ENCODE measurements at places on chromosomes 7 and 10.

- no peak for DNase-seq
Measured at GRCh38 chr10:132132421-132132841, 54.3 kb upstream of the DPYSL4 start.

GRCh38 chr7:129948338-129948737, 4.4 kb downstream of the UBE2H start:
- DNase-seq = no peak

DNA sequence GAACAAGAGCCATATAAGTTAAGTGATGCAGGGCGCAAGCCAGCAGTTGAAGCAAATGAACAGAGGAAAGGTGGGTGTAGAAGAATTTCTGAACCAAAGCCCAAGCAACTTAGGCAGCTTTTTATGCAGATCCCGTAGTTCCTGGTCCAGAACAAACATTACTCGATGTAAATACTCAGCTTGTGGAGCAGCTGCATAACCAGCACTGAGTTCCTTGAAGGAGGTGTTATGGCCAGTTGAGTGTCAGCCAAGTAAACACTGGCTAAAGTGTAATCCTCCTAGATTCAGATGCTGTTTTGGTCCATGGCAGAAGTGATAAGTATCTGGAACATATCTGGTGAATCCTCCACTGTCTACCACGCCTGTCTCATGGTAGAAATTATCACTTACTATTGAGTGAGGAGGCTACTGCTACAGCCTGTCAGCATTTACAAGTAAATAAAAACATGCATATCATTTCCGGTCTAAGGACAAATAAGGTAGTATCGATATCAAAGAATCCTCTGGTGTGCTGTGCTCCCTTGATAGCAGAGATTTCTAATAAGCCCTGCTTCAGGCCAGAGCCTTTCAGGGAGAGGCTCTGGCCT, 213.9 kb downstream of the DYNC1I1 start:
- no peak for DNase-seq

DNA sequence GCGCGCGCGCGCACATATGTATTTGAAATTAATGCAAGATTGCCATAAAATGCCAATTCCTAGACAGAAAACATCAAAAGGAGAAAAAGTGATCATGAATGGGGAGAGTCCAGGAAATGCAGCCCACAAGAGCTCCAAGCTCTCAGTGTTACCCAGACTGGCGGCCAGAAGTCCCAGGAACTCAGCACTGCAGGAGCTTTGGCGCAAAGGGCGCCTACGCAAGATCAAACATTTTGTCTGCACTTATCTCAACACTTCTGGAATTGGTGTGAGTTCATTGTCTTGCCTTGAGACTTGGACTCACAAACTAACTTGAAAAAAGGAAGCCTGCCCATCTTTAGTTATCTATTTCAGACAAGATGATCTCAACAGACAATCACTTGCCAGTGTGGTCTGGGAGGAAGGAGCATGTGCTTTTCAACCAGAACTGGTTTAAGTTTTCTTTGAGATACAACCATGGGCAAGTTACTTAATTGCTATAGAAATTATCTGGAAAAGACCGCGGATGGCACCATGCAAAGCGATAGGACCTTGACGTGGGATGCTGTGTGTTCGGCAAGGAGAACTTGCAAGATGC, 77.2 kb downstream of the KIAA1549 start:
- DNase-seq = no peak

- no peak for DNase-seq
Measured at GRCh38 chr7:16779051-16779450, 25.5 kb downstream of the TSPAN13 start.

- no peak for DNase-seq
Measured at GRCh38 chr7:45596665-45597095, 22.5 kb downstream of the ADCY1 start.

- no peak for DNase-seq
Measured at GRCh38 chr7:7731732-7732131, 13.3 kb upstream of the RPA3 start.

DNA sequence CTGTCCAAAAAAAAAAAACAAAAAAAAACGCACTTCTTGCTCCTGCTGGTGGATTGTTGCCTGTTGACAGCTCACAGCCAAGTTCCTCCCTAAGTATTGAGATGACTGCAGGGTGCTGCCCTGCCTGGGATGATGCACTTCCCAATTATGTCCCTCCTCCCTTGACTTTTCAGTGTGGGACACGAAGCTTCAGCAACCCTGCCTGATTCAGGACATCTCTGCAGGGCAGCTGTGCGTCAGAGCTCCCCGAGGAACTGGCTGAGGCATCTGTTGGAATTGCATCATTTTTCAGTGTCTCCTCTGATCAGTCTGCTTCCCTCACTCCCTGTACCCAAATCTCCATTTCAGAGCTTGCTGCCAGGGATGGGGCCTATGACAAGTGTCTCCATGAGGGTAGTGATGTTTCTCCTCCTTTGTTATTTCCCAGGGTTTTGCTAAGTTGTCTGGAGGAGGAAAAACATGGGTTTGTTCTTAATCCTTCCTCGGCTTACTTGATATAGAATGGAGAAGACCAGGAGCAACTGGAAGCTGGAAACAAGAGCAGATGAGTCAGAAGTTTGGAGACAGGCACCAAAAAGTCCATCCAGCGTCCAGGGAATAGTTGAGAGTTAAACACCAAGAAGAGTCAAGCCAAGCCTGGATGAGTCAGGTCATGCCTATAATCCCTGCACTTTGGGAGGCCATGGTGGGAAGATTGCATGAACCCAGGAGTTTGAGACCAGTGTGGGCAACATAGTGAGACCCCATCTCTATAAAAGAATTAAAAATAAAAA, 355.1 kb downstream of the GALNT17 start:
- no peak for DNase-seq

GRCh38 chr10:23367896-23368595, 23.4 kb upstream of the C10orf67 start:
- DNase-seq = no peak

- DNase-seq = no peak
Measured at GRCh38 chr10:12364559-12364958, 15.2 kb downstream of the CAMK1D start.

- no peak for DNase-seq
Measured at GRCh38 chr7:93945756-93946535, 24.4 kb downstream of the GNG11 start.

DNA sequence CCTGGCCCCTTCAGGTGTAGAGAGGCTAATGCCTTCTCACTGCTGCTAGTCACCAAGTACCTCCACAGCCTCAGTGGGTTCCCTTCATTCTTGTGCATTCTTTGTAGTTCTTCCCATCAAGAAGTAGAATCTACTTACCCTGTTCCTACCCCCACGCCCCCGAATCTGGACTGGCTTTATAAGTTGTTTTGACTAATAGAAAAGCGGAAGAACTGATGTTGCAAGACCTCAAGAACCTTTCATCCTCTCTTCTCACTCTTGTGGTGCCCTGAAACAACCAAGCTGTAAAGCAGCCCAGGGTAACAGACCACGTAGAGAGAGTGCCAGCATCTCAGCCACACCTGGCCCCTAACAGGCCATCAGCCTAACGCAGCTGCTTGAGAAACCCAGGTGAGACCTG, 23.2 kb upstream of the LAMB1 start:
- no peak for DNase-seq

DNA sequence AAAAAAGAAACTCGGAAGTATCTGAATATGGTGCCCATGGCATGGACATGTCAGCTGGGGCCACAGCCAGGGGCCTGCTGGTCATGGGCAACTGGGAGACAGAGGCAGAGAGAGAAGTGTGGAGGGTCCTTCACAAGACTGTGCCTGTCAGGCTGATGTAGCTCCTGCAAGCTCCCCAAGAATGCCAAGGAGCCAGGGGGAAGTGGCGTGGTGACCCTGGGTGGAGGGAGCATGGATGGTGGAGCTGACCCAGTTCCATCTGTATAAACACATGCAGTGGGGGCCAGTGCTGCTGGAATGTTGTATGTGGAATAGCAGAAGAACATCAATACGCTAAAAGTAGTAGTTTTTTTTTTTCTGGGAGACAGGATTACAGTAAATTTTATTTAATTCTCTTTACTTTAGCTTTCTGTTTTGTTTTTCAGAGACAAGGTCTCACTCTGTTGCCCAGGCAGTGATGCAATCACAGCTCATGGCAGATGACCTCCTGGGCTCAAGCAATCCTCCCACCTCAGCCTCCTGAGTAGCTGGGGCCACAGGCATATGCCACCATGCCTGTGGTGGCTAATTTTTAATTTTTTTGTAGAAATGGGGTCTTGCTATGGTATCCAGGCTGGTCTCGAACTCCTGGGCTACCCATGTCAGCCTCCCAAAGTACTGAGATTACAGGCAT, 10.5 kb upstream of the ZMIZ2 start:
- no peak for DNase-seq

GRCh38 chr10:14276210-14276609, 54.5 kb downstream of the FRMD4A start:
- DNase-seq = no peak

- DNase-seq = no peak
Measured at GRCh38 chr10:1571587-1572237, 165.6 kb downstream of the ADARB2 start.

DNA sequence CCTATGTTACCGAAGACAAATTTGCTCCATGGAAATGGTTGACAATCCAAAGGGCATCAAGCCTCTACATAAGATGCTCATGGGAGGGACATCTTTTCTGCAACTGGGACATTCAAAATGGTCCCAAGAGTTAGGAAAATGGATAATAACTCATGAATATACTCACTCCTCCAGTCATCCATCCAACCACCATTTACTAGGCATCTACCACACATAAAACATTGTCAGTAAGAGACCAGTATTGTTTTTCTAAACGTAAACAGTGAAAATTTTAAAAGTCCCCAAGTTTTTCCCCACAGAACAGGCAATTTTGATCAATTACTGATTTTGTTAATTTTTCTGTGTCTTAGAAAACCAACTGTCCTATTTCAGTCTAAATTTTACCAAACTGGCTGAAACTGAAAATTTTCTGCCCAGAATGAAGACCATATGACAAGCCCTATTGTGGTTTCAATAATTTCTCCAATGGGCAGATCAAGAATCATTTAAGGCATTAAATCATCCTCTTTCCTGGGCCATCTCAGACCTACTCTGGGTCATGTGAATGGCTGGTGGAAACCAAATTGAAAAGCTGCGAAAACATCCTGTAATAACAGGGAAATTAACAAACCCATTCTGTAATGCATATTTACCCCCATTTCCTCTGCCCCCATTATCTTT, 24.2 kb downstream of the PIK3AP1 start:
- no peak for DNase-seq

GRCh38 chr7:133987582-133987981, 139.6 kb upstream of the LRGUK start:
- DNase-seq = no peak

DNA sequence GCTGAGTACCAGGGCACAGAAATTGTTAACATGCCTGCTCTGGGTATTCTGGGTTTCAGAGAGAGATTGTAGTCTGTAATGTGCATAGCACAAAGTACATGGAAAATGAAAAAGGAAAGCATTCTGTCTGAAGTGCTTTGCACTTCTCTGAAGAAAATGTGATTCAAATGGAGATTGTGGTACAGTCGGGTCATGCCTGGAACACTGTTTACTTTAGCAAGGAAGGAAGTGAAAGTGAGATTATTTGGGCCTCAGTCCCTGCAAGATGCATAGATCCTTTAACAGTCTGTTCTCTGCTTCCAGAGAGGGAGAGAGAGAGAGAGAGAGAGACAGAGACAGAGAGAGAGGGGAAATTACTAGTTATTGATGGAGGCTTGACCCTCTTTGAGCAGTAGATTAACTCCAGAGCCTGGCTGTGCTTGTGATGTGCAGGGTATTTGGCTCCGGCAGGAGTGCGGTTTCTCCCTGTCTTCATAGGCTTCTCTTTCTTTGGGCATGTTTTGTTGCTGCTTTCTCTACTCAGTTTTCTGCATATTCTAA, 5.4 kb downstream of the VWC2 start:
- no peak for DNase-seq

DNA sequence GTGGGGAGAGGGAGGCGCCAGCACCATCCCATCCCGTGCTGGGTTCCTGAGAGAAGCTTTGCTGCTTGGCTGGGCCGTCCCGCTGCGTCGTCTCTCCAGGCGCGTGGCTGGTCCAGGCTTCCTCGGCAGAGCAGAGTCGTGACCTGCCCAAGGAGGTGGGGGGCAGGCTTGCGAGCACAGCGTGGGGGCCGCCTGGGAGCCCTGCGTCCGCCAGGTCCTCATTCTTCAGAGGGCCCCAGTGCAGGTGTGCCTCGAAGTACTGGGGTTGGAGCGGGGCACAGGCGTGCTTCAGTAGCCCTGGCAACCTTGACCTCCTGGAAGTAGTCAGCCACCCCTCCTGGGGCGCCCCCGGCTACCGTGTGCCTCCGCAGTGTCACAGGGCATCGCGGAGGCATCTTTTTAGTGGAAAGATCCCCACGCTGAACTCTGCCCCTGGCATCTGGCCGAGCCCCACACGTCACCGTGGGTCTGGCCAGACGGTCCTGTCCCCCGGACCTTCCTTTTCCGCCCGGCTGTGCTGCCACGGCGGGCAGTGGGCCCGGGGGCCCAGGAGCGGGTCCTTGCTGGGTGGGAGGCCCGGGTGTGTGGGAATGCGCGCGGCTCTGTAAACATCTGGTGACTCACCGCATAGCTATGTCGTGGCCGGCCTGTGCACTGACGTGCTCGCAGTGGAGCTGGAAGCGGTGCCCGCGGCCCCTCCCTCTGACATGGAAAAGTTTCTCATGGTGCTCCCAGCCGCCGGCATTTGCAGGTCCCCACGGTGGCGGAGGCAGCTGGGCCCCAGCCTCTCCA, 6.4 kb downstream of the MAFK start:
- DNase-seq = no peak

DNA sequence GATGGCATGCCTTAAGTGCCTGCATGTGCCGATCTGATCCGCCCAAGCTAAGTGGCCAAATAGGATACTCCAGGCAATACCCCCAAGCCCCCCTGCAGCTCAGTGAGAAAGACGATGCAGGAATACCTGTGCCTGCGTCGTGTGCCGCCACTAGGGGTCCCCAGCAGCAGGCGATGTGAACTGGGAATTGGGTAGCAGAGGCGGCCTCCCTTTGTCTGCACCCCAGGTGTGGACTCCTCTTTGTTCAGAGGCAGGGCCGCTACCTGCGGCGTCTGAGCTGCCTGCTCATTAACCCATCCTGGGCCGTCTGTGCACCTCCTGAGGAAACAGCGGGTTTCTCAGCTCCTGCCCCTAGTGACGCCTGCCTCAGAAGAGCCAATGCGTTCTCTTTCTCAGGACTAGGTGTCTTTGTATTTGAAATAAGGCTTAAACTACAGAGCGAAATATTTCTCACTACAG, 4.8 kb upstream of the CHN2 start:
- DNase-seq = peak; percentile 43

- DNase-seq = no peak
Measured at GRCh38 chr10:87847550-87847949, 15.8 kb downstream of the KLLN start.
